Stimulated activated memory B cell treated with anti-CD40 and anti-IgM and Interleukin-4, amounts not matched to agents 10 μg/mL and 1 μg/mL and 100 μg/mL, for 72 hours (primary cell): ENCODE measurements at places on chromosomes 12 and 14.
A peak's percentile ranks its signal among the peaks of the same experiment; 100 is the strongest.

- ATAC-seq = no peak
Observed at GRCh38 chr12:125249066-125249824, 184.0 kb downstream of the AACS start.

- no peak for ATAC-seq
Observed at GRCh38 chr14:100074431-100075100, 9.3 kb downstream of the EVL start.

- ATAC-seq = peak; percentile 77
Observed at GRCh38 chr14:53620890-53621289, 335.7 kb downstream of the BMP4 start.

DNA sequence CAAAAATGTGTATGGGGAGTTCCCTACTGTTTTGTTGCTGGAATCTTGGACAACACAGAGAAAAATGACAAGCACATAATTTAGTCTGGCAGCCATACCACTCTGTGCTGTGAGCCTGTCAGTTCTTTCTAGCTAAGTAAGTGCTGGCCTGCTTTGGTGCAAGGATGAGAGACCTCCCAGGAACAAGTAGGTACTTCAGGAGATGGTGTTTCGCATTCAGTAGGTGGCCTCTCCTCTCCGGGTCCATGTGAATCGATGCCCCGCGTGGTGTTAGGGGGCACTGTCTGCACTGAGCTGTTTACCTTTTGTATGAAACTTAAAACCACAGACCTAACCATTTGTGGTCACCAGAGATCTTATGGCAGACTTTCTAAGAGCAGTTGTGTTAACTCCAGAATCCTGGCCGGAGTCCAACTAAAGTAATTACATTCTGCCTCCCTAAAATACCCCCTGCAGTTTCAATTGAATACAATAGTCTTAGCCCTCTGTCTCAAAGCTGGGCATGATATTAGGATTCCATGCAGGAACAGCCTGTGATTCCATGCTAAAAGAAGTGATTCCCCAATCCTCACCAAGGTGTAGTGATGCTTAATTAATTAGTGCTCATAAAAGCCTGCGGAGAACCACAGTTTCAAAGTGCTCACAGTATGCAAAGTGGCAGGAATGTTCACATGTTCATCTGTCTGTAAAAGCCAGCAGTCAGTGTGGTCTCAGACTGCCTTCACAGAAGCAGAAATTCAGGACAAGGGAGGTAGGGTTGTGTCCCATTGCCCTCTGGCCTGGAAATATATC is 64.2 kb downstream of the LLPH start:
- ATAC-seq = no peak

- ATAC-seq = no peak
Observed at GRCh38 chr14:21257394-21257909, 11.8 kb downstream of the HNRNPC start.

DNA sequence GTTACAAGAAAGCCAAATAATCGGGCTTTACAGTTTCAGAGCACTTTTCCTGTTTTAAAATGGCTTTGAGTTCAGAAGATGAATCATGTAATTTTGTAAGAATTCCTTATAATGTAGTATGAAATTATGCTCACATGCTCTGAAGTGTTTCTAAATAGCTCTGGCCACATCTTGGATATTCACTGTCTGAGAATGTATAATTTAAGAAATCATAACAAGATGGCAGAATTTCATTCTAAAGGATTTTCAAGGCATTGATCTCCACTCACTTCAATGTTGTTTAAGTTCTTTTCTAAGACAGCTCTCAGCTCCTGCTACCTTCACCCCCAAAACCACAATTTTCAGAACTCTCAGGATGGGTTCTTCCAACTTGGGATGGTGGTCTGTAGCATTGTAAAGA is 180.1 kb downstream of the DACT1 start:
- ATAC-seq = no peak

DNA sequence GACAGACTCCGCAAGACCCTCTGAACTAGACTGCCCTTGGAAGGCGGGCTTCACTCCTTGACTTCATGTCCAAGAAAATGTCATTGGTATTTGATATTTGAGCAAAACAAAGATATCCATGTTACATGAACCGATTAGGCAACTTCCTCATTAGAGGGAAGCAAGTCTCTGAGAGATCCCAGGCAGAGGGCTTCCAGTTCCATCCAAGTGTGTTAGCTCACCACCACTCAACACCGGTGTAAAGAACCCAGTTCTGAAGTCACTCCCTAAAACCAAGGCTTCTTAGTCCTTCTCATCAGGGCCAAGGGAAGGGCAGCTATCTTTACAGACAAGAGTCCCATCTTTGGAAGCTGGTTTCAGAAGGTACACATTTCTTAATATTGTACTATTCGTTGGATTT is 87.2 kb upstream of the CDKN3 start:
- ATAC-seq = no peak

- no peak for ATAC-seq
Observed at GRCh38 chr12:11725686-11726085, 76.2 kb downstream of the ETV6 start.

DNA sequence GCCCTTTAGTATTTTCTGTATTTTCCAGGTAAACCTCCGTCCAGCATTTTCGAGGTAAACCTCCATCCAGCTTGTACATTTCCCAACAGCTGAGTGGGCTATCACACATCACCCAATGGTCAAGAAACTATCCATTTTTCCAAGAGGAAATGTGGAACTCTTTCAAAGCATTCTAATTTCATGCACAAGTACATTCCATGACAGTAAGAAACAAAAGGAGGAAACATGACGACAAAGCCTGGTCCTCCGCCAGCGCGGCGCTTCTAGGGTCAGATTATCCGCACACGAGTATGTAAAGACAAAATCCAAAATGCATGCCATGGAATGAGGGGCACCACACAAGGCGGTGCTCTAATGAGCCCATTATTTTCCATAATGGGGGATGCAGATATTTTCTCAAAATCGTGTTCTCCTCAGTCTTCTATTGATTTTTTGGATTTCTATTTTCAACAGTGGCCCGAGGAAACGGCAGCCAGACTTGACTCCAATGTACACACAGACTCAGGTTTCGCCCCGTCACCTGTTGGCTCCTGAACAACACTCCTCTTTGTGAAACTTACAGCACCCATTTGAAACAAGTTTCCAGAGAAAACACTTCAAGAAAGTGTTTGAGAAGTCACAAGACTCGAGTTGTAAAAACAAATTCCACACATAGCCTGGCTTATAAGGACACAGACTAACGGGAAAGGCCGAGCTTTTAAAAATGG is 107.4 kb downstream of the PRICKLE1 start:
- ATAC-seq = no peak

DNA sequence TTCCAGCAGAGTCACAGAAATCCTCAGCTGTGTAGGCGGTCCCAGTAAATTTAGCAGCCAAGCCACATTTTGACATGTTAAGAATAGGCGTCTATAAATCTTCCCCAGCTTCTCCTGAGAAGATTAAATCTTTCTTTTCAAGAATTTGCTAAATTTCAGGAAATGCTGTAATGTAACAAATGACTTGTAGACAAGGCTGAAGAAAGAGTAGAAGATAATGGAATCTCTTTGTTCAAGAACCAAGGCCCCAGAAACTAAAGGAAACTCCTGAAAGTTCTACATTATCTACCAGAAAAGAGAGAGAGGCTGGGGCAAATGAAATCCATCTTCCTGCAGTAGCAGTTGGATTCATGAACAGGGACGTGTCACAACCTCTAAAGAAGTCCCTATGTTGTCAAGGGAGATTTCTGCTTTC is 760.3 kb downstream of the NOVA1 start:
- ATAC-seq = no peak

- ATAC-seq = no peak
Observed at GRCh38 chr14:88848571-88848970, 24.1 kb downstream of the TTC8 start.

DNA sequence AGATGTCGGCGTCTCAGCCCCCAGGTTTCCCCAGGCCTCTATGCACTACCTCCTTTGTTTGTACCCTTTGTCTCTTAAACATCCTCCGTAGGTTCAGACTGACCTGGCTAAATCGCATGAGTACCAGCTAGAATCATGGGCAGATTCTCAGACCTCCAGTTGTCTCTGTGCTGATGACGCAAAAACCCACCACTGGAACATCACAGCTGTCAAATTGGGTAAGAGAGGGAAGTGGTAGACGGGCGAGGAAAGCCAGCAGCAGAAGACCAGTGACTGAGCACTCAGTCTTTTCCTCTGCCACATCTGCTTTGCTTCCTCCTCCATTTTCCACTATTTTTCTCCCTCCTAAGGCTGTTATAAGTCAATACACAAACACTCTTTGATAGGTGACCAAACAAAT is 29.7 kb downstream of the A2ML1 start:
- ATAC-seq = no peak

GRCh38 chr12:57146961-57147944 is at the start of gene LRP1-AS:
Gene LRP1-AS (minus strand): TSS chr12:57147619.
- no peak for ATAC-seq

GRCh38 chr12:128387811-128388422 is 120.9 kb downstream of the TMEM132C start:
- no peak for ATAC-seq

GRCh38 chr14:102417646-102418045 is 54.9 kb downstream of the TECPR2 start:
- ATAC-seq = no peak
